Activated CD8-positive, alpha-beta memory T cell treated with anti-CD3 and anti-CD28 coated beads, Interleukin-2, amount 10 ng/mL, durations not matched to agents 7 days and 5 days (primary cell): ENCODE measurements at places on chromosomes 3 and 15.

GRCh38 chr3:182490596-182491491 is 302.5 kb upstream of the ATP11B start:
- no peak for DNase-seq

- no peak for DNase-seq
Observed at GRCh38 chr15:73329501-73330200, 39.1 kb downstream of the HCN4 start.

- DNase-seq: no peak
Observed at GRCh38 chr3:197408177-197408957, 110.0 kb upstream of the DLG1 start.

GRCh38 chr15:99502661-99503060 is 63.1 kb upstream of the MEF2A start:
- DNase-seq: no peak

DNA sequence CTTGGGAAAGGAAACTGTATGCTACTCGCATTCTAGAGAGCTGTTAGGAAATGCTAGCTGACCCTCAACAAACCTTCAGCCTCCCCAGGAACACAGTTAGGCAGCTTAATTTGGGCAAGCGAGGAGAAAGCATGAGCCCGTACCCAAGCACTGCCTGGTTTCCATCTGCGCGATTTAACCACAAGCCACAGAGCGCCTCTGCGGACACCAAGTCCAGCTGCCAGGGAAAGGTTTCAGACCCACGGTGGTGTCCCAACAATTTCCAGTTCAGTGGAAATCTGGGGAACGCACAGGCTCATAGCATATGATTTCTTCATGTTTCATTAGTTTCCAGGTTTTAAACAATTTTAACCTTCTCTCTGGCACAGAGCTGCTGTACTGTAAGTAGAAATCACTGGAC is 617.6 kb downstream of the FHIT start:
- no peak for DNase-seq

GRCh38 chr3:128392818-128393544 is 73.7 kb downstream of the DNAJB8 start:
- no peak for DNase-seq

GRCh38 chr3:185049710-185050109 is 103.2 kb downstream of the C3orf70 start:
- no peak for DNase-seq

GRCh38 chr15:29792426-29793159 is 29.7 kb downstream of the TJP1 start:
- DNase-seq: no peak

DNA sequence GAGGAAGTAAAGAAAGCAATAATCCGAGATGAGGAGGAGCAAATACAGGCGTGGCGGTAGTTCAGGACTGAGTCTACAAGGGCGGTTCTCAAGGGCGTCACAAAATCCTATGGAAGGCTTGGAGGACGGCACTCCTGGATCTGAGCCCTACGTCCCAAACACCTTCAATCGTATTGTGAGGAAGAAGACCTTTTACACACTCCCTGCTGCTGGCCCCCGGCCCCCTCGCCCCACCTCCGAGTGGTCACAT is 747 bp downstream of the PLD1 start:
- DNase-seq: no peak

DNA sequence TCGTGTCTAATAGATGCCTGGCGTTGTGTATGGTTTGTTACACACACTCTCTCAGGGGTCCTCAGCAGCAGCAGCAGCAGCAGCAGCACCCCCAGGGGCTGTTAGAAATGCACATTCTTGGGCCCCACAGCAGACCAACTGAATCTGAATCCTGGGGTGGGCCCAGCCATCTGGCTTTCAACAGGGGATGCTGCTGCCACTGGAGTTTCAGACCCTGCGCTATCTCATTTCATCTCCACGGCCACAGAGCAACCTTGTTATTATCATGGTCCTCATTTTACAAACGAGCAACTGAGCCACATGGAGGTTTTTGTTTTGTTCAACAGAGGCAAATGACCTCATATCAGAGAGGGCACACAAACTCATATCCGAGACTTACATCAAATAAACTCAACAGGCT is 47.7 kb downstream of the MGLL start:
- DNase-seq: no peak

DNA sequence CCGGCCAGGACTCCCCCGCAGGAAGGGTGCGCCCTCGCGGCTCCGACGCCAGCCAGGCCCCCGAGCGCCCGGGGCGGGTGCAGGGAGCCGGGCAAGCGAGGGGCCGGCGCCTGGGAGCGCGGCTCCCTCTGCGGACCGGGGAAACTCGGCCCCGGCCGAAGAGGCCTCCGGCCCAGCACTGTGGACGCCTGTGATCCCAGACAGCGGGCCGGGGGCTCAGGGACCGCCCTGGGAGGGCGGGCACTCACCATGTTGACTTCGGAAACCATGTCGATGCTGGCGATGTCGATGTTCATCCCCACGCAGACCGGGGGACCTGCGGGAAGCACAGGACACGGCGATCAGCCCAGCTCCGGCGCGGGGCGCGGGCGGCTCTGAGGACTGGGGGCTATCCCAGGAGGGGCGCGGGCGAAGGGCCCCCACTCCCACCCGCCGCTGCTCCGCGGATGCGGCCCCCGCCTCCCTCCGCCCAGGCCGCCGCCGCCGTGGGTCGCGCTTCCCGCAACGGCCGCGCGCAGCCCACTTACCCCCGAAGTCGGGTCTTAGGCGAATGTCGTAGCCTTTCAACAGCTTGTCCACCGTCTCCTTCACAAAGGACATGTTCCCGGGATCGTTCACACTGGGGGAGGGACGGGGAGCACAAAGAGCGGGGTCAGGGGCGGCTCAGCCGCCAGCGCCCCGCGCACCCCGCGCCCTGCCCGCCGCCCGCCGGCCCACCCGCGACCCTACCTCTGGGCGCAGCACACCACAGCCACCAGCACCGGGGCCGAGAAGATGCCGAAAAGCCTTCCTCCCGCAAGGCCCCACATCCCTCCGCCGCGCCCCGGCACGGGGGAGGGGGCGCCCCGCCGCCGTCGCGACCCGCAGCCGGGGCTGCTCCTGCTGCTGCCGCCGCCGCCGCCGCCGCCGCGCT is at the start of gene GABRB3:
Gene GABRB3 (minus strand): TSS at position 913 of the 913 bp plus-strand sequence.
- DNase-seq: no peak

GRCh38 chr3:131756405-131756804 is 253.6 kb upstream of the MRPL3 start:
- DNase-seq: no peak

GRCh38 chr3:50530001-50530970 is 26.9 kb upstream of the CACNA2D2 start:
- DNase-seq: no peak
